ENCODE measurements at places on chromosomes 13 and 19. TPM values are rescaled to one million over a fixed set of nuclear protein-coding genes. Genes with fewer than 3 reads are reported as not detected.
A peak's percentile ranks its signal among the peaks of the same experiment; 100 is the strongest.

- DNase-seq, result no peak
- H3K4me1 ChIP-seq, result peaks cover 22% of the 10 kb centered on the region
- peak overlapping the region; percentile 45 for H3K27ac ChIP-seq
- no peaks in the 10 kb centered on the region for H3K27me3 ChIP-seq
- no peaks in the 10 kb centered on the region for H3K36me3 ChIP-seq
These were observed 80.5 kb downstream of the STK24 start for GRCh38 chr13:98496479-98496791.

DNA sequence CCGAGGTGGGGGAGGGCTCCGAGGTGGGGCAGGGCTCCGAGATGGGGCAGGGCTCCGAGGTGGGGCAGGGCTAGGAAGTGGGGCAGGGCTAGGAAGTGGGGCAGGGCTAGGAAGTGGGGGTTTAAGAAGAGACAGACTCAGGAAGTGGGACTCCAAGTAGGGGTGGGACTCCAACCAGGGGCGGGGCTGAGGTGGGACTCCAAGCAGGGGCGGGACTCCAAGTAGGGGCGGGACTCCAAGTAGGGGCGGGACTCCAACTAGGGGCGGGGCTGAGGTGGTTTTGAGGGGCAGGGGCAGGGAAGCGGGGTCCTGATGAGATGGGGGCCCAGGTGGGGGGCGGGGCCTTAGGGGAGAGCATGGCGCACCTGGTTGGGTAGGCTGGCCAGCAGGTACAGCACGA, 13.6 kb downstream of the CFD start:
- peaks cover 19% of the 10 kb centered on the region for H3K36me3 ChIP-seq
- H3K27me3 ChIP-seq, result no peaks in the 10 kb centered on the region
- no peak overlapping the region for H3K27ac ChIP-seq
- H3K4me1 ChIP-seq, result peaks cover 49% of the 10 kb centered on the region

DNA sequence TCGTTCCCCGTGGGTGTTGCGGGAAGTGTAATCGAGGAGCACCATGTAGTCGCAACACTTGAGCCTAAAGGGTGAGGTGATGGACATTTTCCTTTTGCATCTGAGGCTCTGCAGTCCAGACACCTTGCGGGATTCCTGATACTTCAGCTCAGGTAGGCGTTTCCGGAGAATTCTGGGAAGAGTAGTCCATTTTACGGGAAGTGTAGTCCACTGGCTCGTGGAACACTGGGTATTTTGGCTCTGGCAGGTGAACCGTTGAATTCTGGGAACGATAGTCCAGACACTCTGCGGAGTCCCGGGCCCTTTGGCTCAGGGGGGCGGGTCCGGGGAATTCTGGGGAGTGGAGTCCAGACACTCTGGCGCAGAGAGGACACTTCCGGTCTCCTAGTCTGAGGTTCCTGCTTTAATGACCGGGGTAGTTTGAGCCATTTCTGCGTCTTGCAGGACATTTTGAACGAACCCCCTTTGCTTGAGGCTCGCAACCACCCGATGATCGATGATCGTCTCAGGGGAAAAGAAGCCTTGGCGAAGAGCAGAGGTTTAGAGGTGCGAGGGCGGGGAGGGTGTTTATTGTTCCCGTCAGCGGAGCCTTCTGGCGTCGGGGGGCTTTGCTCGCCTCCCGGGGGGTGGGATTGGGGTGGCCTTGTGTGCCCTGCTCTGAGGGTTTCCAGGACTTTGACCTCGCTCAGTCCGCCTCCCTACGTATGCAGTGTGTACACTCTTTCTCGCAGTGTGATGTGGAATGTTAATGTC, at the start of gene ZNF223:
TSS of gene ZNF223 (plus strand) at position 387 of the 753 bp plus-strand sequence. CDS start 3,141 bp downstream, outside the sequence.
- H3K4me1 ChIP-seq, result peaks cover 23% of the 10 kb centered on the region
- DNase-seq, result peak; percentile 95
- H3K27me3 ChIP-seq, result peaks cover 29% of the 10 kb centered on the region
- peak within 1 kb of the TSS; percentile 75 for H3K27ac ChIP-seq
- peak within 1 kb of the TSS; percentile 70 for H3K4me3 ChIP-seq

The PPP1R12C gene
- total RNA-seq, result 167 TPM

The TEX101 gene
- total RNA-seq, result not detected

The NUCB1 gene
- total RNA-seq, result 135 TPM

- no peaks in the 10 kb centered on the region for H3K4me1 ChIP-seq
- H3K4me3 ChIP-seq, result no peak overlapping the region
- no peak overlapping the region for H3K27ac ChIP-seq
These were observed 11.0 kb downstream of the TMEM272 start for GRCh38 chr13:51833980-51834379.

- peaks cover 67% of the 10 kb centered on the region for H3K36me3 ChIP-seq
- no peak overlapping the region for H3K27ac ChIP-seq
- no peaks in the 10 kb centered on the region for H3K27me3 ChIP-seq
- no peak for DNase-seq
- peaks cover 51% of the 10 kb centered on the region for H3K4me1 ChIP-seq
- no peak overlapping the region for H3K4me3 ChIP-seq
These were observed 8.9 kb downstream of the PIAS4 start for GRCh38 chr19:4016486-4016885.

The TSSK6 gene
- 2.0 TPM for total RNA-seq

GRCh38 chr19:13783565-13784500, 9.6 kb downstream of the C19orf53 start:
- H3K4me1 ChIP-seq, result peaks cover 50% of the 10 kb centered on the region
- H3K4me3 ChIP-seq, result no peak overlapping the region
- H3K27ac ChIP-seq, result no peak overlapping the region

The ZNF625 gene
- not detected for total RNA-seq

DNA sequence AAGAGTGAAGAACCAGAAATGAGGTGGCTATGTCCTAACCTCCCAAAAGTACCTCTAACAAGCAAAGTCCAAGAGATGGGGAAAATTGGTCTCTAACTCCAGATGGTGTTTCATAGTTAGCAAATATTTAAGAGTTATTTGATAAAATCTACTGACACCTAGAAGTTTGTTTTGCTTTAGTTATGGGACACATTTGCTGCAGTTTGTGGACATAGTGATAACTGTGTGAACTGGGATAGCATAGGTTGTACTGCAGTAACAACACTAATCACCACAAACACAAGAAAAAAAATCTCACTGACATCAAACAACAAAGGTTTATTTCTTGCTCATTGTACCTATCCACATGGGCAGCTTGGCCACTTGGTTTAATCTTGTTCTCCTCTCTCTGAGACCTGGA, 965.0 kb upstream of the SPRY2 start:
- H3K27ac ChIP-seq, result no peak overlapping the region
- DNase-seq, result no peak
- no peaks in the 10 kb centered on the region for H3K36me3 ChIP-seq
- no peaks in the 10 kb centered on the region for H3K27me3 ChIP-seq
- no peaks in the 10 kb centered on the region for H3K4me1 ChIP-seq

DNA sequence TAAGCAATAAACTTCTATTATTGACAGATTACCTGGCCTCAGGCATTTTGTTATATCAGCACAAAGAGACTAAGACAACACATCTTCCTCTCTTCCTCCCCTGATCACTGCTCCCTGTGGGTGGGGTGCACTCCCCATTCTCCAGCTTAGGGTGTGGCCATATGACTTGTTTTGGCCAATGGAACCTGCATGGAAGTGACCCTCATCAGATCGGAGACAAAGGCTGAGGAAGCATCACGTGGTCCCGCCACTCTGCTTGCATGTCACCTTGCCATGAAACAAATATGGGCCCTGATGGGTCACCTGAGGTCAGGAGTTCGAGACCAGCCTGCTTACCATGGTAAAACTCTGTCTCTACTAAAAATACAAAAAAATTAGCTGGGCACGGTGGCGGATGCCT, 13.7 kb upstream of the CCL25 start:
- H3K27me3 ChIP-seq, result no peaks in the 10 kb centered on the region
- H3K36me3 ChIP-seq, result no peaks in the 10 kb centered on the region
- H3K27ac ChIP-seq, result no peak overlapping the region

DNA sequence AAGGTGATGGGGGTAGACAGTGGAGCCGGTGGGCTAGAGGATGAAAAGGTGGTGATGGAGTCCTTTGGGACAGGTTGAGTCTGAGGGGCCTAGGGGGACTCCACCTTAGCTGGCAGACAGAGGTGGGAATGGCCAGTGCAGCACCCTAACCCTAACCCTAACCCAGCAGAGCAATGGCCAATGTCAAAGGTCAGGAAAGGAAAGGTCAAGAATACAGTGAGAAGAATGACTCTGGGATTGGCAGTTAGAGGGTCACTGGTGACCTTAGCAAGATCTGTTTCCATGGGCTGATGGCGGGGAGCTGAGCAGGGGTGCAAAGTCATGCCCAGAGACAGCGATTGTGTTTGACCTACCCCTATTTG, 16.6 kb downstream of the GNA15 start:
- no peaks in the 10 kb centered on the region for H3K36me3 ChIP-seq
- H3K4me1 ChIP-seq, result peaks cover 4% of the 10 kb centered on the region
- H3K27ac ChIP-seq, result no peak overlapping the region
- H3K4me3 ChIP-seq, result no peak overlapping the region
- DNase-seq, result no peak

DNA sequence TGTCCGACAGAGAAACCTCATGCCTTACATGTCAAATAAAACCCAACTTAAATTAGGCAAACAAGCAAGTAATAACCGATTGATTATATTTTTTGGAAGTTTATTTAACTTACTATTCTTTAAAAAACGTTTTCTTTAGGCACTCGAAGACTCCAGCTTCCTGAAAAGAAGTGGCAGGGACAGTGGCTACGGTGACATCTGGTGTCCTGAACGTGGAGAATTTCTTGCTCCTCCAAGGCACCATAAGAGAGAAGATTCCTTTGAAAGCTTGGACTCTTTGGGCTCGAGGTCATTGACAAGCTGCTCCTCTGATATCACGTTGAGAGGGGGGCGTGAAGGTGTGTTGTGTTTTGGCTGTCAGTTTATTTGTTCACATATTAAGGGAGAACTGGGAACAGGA, 164.4 kb downstream of the LMO7 start:
- H3K27me3 ChIP-seq, result no peaks in the 10 kb centered on the region
- peaks cover 41% of the 10 kb centered on the region for H3K4me1 ChIP-seq
- no peak overlapping the region for H3K27ac ChIP-seq
- no peak overlapping the region for H3K4me3 ChIP-seq
- H3K36me3 ChIP-seq, result peaks cover 33% of the 10 kb centered on the region

GRCh38 chr19:39858541-39858940, 12.4 kb upstream of the FBL start:
- no peak for DNase-seq
- H3K27ac ChIP-seq, result no peak overlapping the region
- H3K4me3 ChIP-seq, result no peak overlapping the region
- peaks cover 5% of the 10 kb centered on the region for H3K27me3 ChIP-seq

The ZNF540 gene
- 16.5 TPM for total RNA-seq

DNA sequence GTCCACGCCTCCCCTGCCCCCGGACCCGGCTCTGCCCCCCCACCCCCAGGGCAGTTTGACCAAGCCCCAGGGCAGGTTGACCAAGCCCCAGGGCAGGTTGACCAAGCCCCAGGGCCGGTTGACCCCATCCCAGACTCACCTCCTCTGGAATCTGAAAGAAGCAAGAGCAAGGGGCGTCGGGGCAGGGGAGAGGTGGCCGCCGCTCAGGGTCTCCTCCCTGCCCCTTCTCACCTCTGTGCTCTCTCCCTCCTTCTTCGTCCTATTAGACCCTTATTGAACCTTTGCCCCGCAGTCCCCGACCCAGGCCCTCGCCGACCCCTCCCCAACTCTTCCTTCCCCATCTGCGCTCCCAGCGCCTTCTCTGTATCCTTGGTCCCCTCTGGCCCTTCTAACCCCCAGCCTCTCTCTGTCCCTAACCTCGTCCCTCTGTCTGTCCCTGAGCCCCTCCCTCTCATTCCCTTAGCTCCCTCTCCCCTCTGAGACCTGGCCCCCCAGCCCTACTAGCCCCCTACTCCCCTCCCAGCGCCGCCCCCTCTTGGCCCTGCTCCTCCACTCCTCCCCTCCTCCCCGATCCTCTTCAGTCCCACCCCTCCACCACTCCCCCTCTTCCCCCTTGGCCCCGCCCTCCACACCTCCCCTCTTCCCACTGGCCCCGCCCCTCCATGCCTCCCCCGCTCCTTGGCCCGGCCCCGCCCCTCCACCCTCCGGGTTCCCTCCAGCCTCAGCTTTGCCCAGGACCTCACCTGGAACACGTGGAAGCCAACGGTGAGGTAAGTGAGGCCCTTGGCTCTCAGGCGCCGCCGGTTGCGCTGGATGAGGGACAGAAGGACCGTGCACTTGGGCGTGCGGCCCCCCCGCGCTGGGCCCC, 7.6 kb downstream of the CAPN12 start:
- peak overlapping the region; percentile 54 for H3K4me3 ChIP-seq
- peaks cover 4% of the 10 kb centered on the region for H3K36me3 ChIP-seq
- H3K27ac ChIP-seq, result peak overlapping the region; percentile 73
- peak; percentile 89 for DNase-seq
- peaks cover 54% of the 10 kb centered on the region for H3K4me1 ChIP-seq

Measured in stomach (tissue), 19 donors.